ENCODE measurements at places on chromosomes 12 and 14.

DNA sequence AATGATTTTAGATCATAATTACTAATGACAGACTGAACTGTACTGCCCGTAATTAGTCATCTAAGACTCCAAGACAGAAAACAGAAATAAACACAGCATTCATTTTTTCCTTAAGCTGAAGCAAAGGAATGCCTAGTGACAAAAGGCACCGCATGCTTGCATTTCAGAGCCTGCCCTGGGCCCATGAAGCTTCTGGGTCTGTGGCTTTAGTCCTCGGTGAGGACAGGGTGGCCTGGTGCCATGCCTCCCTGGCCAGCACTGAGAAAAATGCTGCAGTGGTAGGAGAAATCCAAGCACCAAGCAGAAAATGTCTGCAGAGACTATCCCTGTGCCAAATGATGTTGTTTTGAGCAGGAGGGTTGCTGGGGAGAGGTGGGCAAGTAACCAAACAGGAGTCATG is 171.6 kb downstream of the CALM1 start:
- DNase-seq = no peak

- no peak for DNase-seq
These were observed 20.6 kb upstream of the SNRPF start for GRCh38 chr12:95838125-95838524.

DNA sequence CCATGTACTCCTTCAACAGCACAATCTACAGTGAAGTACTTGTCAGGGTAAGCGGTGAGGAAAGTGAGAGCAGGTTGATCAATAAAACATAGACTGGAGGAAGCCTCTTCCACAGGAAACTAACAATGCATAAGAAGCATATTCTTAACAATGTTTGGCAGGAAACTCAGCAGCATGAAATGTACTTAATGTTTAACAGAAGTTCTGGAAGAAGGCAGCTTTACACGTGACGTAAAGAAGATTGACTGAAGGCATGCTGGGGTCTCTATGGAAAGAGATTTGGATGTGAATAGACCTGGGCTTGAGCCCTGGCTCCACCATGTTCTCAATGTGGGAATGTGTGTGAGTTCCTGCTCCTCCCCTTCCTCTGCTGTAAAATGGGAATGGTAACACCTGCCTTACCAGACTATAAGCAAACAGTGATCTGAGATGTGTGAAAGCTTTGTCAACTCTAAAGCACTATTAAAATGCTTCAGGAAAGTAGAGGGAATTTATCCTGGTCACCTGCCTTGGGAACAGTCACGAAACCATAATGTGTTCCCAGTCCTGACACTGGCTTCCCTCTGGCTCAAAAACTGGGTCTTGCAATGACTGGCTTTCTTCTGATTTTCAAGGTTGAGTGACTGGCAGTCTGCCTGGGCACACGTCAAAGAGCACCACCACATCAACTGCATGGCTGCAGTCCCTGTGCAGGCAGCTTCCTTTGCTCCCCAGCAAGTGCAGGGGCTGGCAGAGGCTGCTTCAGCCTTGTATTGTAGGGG is 384.6 kb downstream of the APAF1 start:
- no peak for DNase-seq

DNA sequence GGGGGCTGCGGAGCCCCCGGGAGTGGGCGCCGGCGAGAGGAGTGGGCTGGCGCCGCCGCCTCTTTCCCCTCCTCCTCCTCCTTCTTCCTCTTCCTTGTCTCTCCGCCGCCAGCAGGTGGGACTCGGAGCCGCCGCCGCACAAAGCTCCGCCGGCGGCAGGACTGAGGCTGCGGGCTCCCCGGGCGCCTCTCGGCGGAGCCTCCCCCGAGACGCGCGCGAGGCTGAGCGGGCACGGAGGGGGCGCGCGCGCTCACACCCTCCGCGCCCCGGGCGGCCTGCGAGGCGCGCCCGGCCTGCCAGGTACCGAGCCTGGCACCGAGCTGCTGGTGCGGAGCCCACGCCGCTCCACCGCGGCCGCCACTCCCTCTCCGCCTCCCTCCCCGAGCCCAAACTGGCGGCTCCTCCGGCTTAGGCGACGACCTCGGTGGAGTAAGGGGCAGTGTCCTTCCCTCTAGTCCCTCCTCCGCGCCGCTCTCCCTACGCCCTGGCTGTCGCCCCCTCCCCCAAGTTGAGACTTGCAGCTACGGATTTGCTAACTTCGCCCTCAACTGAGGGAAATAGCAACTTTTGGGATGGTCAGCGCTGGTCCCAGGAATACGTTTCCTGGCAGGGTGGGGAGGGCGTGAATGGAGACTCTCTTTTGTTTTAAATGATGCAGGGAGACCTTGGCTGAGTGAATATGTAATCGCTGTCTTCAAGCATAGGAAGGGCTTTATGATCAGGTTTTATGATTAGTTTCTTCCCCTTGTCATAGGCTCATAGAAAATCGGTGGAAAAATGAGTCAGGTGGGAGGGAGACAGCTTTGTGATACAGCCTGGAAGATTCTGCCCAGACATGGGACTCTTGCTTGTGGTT is 199.5 kb upstream of the CAND1 start:
- no peak for DNase-seq

- DNase-seq = no peak
These were observed 168.6 kb downstream of the ALX1 start for GRCh38 chr12:85448548-85449139.

Measured in DMS 273 treated with DMSO at 0.1 percent for 48 hours (cell line).